Mesenchymal stem cell (in vitro differentiated cells and primary cell): ENCODE measurements at places on chromosomes 12 and 14.
A peak's percentile ranks its signal among the peaks of the same experiment; 100 is the strongest.

DNA sequence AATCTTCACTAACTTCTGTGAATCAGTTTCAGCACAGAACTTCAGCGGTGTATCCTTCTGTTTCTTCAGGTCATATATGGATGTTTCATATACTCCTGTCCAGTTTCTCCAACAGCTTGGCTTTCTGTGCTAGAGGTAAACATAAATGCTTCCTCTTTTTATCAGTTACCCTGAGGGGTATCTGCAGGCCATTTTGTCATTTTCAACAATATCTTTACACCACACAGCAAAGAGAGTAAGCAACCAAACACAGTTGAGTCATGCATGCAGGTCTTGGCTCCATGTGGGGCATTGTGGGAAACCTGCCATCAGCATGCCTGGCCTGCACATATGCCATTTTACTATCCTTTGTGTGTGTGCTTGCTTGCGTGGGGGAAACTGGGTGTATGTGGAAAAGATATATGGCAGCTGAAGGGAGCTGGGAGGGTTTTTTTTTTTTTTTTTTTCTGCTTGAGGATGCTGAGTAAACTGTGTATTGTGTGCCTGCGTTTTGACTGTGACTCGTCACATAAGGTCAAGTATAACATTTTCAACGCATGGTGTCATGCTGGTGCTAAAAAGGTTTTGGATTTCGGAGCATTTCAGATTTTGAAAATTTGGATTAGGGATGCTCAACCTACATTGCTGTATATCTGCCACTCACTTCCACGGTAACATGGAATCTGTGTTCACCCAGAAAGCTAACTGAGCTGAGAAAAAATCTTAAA lies 56.1 kb upstream of the YARS2 start:
- peak; percentile 16 for DNase-seq

- DNase-seq, result peak; percentile 16
Measured at GRCh38 chr12:109695961-109696461, 17.6 kb upstream of the FAM222A start.

DNA sequence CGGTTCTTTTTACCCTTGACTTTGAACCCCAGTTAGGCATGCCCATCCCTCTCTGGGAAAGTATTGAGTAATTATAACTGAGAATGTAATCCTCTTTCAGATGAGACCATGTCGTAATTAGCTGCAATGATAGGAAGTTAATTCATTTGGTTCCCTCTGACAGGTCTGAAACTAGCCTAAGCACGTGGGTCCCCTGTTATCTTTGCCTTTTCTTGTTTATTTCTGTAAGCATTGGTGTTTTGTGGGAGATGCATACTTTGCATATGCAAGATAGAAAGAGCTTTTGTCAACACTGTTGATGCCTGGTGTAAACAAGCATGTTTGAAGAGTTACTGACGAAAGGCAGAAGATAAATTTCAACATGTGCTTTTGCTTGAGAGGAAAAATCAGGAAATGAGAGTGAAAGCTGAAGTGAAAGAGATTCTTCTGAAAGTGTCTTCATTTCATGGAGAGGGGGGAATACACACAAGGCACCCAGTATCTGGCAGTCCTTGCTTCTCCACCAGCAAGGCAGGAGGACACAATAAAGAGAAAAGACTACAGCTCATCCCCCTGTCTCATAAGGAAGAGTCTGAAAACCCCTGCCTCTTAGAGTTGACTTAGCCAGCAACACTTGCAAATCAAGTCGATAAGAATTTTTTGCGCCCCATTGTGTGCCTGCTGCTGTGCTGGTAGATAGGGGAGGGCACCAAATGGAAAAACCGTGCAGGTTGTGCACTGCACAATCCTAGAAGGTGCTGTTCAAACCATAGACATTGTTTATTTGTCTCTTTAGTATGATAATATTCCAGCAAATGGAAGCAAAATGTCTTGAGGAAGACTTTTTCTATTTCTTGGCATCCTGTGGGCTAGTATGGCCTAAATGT lies 77.8 kb downstream of the SLC24A4 start:
- peak; percentile 88 for DNase-seq

DNA sequence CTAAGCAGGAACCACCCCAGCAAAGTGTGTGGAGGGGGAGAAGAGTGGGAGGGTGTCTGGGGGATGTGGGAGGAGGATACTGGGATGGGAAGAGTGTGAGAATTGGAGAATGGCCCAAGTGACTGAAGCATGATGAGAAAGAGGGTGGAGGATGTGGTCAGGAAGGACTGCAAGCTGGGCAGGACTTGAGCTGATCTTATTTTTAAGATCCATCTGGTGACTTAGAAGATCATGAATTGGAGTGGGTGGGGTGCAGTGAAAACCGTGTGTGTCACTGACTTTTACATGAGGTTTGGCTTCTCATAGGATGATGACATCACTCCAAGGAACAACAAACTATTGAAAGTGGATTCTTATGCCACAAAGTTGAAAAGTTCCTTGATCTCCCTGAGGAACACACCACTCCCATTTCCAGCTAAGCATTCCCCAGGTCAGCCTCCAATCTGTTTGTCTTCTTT lies 287.5 kb downstream of the GALC start:
- DNase-seq, result no peak

GRCh38 chr14:104094709-104095425 lies 9.4 kb downstream of the ASPG start:
- DNase-seq, result peak; percentile 28

- DNase-seq, result no peak
Measured at GRCh38 chr12:131166717-131167116, 213.0 kb downstream of the ADGRD1 start.

DNA sequence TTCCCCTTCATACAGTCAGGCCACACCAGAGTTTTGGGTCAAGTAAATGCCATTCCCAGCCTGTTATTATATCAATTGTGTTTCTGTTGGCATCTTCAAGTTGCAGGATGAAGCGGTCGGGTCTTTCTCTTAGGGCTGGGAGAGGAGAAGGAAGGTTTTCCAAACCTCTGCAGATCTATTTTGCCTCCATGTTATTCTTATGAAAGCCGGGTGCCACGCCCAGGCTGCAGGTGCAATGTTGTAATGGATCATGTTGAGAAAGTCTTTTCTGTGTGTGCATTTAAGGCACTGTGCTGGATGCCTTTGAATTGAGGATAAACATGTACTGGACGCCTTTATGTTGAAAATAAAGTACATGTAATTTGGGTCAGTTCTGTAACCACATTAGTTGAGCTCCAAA lies 164.4 kb upstream of the HIF1A start:
- no peak for DNase-seq

- DNase-seq, result no peak
Measured at GRCh38 chr14:65387628-65388027, 24.9 kb upstream of the FUT8 start.

DNA sequence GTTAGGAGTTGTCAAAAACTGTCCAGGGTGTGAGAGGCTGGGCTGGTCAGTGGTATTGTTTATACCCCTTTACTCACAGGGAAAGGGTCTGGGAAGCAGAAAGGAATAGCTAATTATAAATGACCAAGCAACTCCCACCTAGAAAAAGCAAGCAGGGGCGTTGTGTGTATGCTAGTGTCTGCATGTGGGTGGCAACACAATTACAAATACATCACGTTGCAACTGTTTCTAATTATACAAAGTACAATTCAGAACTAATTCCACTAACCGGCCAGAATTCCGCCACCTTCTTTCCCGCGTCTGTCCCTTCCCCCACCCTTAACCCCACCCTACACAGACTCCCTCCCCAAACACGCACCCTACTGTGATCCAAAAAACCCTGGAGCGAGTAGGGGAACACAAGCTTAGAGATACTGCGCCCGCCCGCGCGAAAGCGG lies 2.2 kb downstream of the DPF3 start:
- DNase-seq, result no peak

DNA sequence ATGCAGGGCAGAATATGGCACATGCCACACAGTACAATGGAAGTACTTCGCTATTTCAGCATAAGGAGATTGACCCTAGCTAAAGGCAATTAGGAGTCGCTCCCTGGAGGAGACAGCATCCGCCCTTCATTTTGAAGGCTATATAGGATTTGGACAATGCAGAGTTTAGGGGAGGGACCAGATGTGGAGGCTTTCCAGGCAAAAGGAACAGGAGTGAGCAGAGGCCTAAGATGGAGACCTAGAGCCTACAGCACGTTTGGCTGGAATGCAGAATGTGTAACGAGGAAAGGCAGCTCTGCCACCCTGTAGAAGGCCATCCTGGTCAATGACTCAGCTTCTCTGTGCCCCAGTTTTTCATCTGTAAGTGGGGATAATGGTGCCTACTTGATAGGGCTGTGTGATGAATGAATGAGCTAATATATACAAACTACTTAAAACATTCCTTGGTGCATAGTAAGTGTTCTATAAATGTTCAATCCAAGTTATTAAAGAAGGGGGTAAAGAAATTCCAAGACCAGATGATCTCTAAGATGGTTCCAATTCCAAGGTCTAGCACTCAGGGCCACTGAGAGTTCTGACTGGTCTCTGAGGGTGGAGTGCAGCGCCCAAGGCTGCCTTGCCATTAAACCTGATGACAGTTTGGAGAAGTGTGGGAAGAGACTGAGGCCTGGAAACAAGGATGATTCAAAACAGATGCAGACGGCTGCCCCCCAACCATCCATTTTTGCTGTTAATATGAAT lies 54.3 kb upstream of the FRMD6 start:
- peak; percentile 75 for DNase-seq

- peak; percentile 42 for DNase-seq
Measured at GRCh38 chr12:80565271-80565670, 121.2 kb downstream of the PTPRQ start.

- no peak for DNase-seq
Measured at GRCh38 chr12:125678589-125678993, 613.4 kb downstream of the AACS start.

DNA sequence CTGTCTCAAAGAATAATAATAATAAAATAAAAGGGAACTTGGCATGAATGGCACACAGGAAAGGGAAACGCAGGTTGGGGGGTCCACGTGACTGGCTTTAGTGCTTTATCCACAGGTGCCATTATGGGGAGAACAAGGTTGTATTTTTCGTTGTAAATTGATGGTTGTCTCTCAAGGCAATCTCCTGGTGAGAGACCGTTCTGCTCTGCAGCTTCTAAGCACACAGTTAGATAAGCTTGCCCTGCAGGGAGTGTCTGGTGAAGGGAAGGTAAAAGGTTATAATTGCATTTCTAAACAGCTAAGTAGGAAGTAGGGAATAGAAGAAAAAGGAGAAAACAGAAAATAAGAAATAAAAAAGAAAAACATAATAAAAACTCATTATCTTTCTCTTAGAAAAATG lies 69.1 kb upstream of the CPSF6 start:
- no peak for DNase-seq

DNA sequence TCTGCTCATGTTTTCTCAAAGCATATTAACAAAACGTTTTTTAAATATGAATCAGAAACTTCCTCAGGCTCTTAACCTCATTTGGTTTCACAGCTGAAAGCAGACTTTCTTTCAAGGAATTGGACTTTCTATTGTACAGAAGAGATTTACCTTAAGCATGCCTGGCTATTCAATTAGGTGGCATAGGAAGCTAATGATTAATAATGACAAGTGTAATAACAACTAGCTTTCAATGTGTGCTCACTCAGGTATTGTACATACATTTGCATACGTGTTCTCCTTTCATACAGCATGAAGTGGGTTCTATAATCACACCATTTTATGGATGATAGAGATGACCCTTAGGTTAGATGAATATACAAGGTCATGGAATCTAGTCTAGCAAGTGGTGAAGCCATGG lies 115.7 kb downstream of the ANO6 start:
- no peak for DNase-seq
